Neural crest cell (in vitro differentiated cells): ENCODE measurements at places on chromosomes 2 and 18. TPM values are rescaled to one million over a fixed set of nuclear protein-coding genes. Genes with fewer than 3 reads are reported as not detected.
A peak's percentile ranks its signal among the peaks of the same experiment; 100 is the strongest.

Gene TTC27
- total RNA-seq: 16.5 TPM in 2 replicates

Gene TRAK2
- 13.4 and 14.2 TPM in 2 replicates for total RNA-seq

Gene REG3G
- total RNA-seq: not detected in 2 replicates

Gene NXPH2
- 3.6 and 4.1 TPM in 2 replicates for total RNA-seq

Gene WDR54
- 56.9 and 57.8 TPM in 2 replicates for total RNA-seq

Gene DYTN
- not detected in 2 replicates for total RNA-seq

Gene GBX2
- total RNA-seq: 21.3 and 21.9 TPM in 2 replicates

Gene ENOSF1
- 78.6 and 83.3 TPM in 2 replicates for total RNA-seq

Gene COL3A1
- 13.2 and 14.9 TPM in 2 replicates for total RNA-seq

Gene NEU2
- total RNA-seq: not detected in 2 replicates

Gene FRZB
- total RNA-seq: 32.9 and 33.4 TPM in 2 replicates

- H3K4me1 ChIP-seq: peaks cover 9% of the 10 kb centered on the region
- H3K36me3 ChIP-seq: no peaks in the 10 kb centered on the region
- peak overlapping the region; percentile 29 for H3K27ac ChIP-seq
- no peak for DNase-seq
Observed at GRCh38 chr2:151289972-151290866, 751 bp upstream of the NMI start.

DNA sequence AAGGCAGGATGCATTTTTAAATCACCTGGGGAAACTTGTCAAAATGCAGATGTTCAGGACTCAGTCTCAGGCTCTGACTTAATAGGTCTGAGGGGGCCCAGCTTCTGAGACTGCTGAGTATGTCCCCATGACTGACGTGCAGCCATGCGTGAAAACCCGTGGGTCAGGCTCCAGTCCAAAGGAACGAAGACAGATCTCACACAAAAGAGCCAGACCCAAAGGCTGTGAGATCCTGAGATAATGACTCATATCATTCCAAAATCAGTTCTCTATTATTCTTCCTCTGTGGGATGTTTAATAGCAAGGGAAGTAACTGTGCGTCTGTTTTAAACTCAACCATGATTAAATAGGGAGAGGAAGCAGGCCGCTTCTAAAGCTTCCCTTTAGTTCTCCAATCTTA, 107.4 kb upstream of the ACAA2 start:
- H3K36me3 ChIP-seq: no peaks in the 10 kb centered on the region
- H3K27ac ChIP-seq: no peak overlapping the region
- H3K4me1 ChIP-seq: peaks cover 18% of the 10 kb centered on the region

- H3K27ac ChIP-seq: peak overlapping the region; percentile 69
- no peaks in the 10 kb centered on the region for H3K27me3 ChIP-seq
- no peak overlapping the region for H3K4me3 ChIP-seq
- peaks cover 25% of the 10 kb centered on the region for H3K36me3 ChIP-seq
- no peak for DNase-seq
- H3K4me1 ChIP-seq: peaks cover 34% of the 10 kb centered on the region
Observed at GRCh38 chr2:11288431-11288830, 56.0 kb downstream of the ROCK2 start.

DNA sequence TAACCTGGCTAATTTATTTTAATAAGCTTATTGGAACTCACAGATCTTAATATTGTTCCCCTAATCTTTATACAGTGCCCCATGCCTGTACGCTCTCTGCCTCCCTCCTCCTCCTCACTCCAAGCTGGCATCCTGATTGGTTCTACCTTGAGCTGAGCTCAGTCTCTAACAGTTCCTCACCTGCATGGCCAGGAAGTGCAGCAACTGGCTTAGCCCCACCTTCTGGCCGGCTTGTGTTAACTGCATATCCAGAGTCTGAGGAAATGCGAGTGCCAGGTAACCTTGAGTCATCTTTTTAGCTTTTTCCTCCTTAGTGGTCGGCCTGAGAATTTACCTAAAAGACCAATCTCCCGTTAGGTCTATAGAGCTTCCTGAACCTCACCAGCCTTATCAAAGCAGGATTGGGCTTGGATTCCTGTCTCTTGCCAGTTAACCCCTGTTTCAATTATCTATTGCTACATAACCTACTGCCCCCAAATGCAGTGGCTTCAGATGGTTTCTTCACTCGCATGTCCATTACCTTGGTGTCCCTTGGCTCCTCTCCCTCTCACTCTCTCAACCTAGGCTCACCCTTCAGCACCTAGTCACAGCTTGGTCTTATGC, 89.5 kb upstream of the STK39 start:
- no peak overlapping the region for H3K4me3 ChIP-seq
- H3K4me1 ChIP-seq: peaks cover 17% of the 10 kb centered on the region
- no peaks in the 10 kb centered on the region for H3K36me3 ChIP-seq
- no peak overlapping the region for H3K27ac ChIP-seq
- H3K27me3 ChIP-seq: no peaks in the 10 kb centered on the region

GRCh38 chr2:46547223-46548102, 68.1 kb downstream of the TMEM247 start:
- no peak overlapping the region for H3K27ac ChIP-seq
- H3K4me3 ChIP-seq: peak overlapping the region; percentile 36

- H3K36me3 ChIP-seq: peaks cover 2% of the 10 kb centered on the region
- peak overlapping the region; percentile 95 for H3K4me3 ChIP-seq
Observed at GRCh38 chr2:168246483-168247340, 683 bp downstream of the STK39 start.

- no peak for DNase-seq
- H3K4me3 ChIP-seq: no peak overlapping the region
- H3K4me1 ChIP-seq: no peaks in the 10 kb centered on the region
- peaks cover 2% of the 10 kb centered on the region for H3K36me3 ChIP-seq
Observed at GRCh38 chr18:79690586-79691482, 11.2 kb downstream of the CTDP1 start.

- H3K4me1 ChIP-seq: peaks cover 22% of the 10 kb centered on the region
- no peak for DNase-seq
- H3K36me3 ChIP-seq: no peaks in the 10 kb centered on the region
Observed at GRCh38 chr18:62838475-62839098, 123.2 kb downstream of the PHLPP1 start.

- no peak for DNase-seq
- H3K36me3 ChIP-seq: no peaks in the 10 kb centered on the region
- peaks cover 52% of the 10 kb centered on the region for H3K4me1 ChIP-seq
- peak overlapping the region; percentile 86 for H3K27ac ChIP-seq
- H3K27me3 ChIP-seq: no peaks in the 10 kb centered on the region
Observed at GRCh38 chr2:164009756-164010337, 274.0 kb upstream of the FIGN start.

DNA sequence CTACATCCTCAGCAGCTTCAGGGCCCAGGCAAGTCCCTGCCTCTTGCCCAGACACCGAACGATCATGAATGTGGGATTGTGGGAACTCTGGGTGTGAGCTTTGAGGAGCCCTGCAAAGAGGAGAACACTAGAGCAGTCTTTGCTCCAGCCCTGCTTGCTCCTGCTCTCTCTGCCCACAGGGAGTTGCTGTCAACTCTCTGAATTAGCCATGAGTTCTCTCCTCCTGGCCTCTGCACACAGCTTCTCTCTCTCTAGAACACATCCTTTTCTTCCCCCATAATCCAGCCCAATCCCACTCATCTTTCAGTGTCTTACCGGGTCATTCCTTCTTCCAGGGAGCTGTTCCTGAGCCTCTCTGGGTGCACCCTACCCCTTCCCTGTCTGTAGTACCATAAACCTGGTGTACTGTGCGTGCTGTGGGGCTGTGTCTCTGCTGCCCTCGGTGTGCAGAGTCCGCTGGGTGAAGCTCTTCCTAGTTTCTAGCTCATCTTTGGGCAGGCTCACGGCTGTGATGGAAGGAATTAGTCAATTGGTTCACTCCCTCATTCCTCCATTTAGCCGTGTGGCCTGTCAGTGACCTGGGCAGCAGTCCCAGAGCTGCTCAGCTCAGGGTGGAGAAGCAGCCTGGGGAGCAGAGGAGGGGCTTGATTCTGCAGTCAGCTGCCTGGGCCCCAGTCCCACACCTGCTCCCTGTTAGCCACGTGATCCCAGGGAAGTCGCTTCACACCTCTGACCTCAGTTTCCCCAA, 132.9 kb upstream of the HDAC4 start:
- H3K4me1 ChIP-seq: peaks cover 37% of the 10 kb centered on the region
- H3K4me3 ChIP-seq: no peak overlapping the region
- DNase-seq: no peak
- peaks cover 2% of the 10 kb centered on the region for H3K27me3 ChIP-seq
- H3K36me3 ChIP-seq: no peaks in the 10 kb centered on the region

- peaks cover 18% of the 10 kb centered on the region for H3K4me1 ChIP-seq
- no peaks in the 10 kb centered on the region for H3K27me3 ChIP-seq
- peak overlapping the region; percentile 40 for H3K27ac ChIP-seq
- H3K4me3 ChIP-seq: no peak overlapping the region
Observed at GRCh38 chr2:28649481-28650265, 102.0 kb upstream of the PPP1CB start.

- no peak for DNase-seq
- peak overlapping the region; percentile 52 for H3K27ac ChIP-seq
- H3K4me3 ChIP-seq: peak overlapping the region; percentile 89
- H3K27me3 ChIP-seq: no peaks in the 10 kb centered on the region
- peaks cover 40% of the 10 kb centered on the region for H3K4me1 ChIP-seq
- H3K36me3 ChIP-seq: no peaks in the 10 kb centered on the region
Observed at GRCh38 chr2:186590350-186590758, 498 bp downstream of the ITGAV start.

DNA sequence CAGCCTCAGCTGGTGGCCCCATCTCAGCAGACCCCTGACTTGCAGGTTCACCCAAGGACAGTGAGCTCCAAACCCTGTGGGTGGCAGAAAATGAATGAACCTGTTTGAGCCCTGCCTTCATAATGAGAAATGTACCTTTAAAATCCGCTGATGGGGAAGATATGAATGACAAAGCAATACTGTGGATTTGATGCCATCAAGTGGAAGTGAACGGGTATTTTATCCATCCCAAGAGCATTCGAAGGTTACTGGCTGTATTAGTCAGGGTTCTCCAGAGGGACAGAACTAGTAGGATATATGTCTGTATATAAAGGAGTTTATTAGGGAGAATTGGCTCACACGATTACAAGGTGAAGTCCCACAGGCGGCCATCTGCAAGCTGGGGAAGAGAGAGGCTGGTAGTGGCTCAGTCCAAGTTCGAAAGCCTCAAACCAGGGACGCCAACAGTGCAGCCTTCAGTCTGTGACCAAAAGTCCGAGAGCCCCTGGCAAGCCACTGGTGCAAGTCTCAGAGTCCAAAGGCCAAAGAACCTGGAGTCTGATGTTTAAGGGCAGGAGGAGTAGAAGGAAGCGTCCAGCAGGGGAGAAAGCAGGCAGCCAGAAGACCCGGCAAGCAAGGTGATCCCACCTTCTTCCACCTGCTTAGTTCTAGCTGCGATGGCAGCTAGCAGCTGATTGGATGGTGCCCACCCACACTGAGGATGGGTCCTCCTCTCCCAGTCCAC, 32.1 kb downstream of the TOGARAM2 start:
- no peak overlapping the region for H3K4me3 ChIP-seq
- DNase-seq: no peak
- H3K4me1 ChIP-seq: peaks cover 25% of the 10 kb centered on the region
- H3K36me3 ChIP-seq: no peaks in the 10 kb centered on the region
- no peak overlapping the region for H3K27ac ChIP-seq

GRCh38 chr2:35391736-35392442, 963.7 kb upstream of the CRIM1 start:
- H3K4me3 ChIP-seq: no peak overlapping the region
- no peaks in the 10 kb centered on the region for H3K36me3 ChIP-seq

GRCh38 chr2:232328032-232328422, 50.5 kb upstream of the ALPP start:
- peaks cover 5% of the 10 kb centered on the region for H3K4me1 ChIP-seq
- no peak for DNase-seq
- H3K36me3 ChIP-seq: no peaks in the 10 kb centered on the region
- H3K27ac ChIP-seq: no peak overlapping the region

GRCh38 chr2:216370961-216371712, 1.1 kb downstream of the MARCHF4 start:
- H3K36me3 ChIP-seq: no peaks in the 10 kb centered on the region
- H3K4me3 ChIP-seq: peak overlapping the region; percentile 59
- peaks cover 91% of the 10 kb centered on the region for H3K27me3 ChIP-seq
- H3K27ac ChIP-seq: no peak overlapping the region
- DNase-seq: peak; percentile 12

- H3K36me3 ChIP-seq: peaks cover 7% of the 10 kb centered on the region
- H3K27ac ChIP-seq: no peak overlapping the region
- H3K4me3 ChIP-seq: no peak overlapping the region
- no peak for DNase-seq
Observed at GRCh38 chr2:241378816-241379215, 22.7 kb downstream of the FARP2 start.

DNA sequence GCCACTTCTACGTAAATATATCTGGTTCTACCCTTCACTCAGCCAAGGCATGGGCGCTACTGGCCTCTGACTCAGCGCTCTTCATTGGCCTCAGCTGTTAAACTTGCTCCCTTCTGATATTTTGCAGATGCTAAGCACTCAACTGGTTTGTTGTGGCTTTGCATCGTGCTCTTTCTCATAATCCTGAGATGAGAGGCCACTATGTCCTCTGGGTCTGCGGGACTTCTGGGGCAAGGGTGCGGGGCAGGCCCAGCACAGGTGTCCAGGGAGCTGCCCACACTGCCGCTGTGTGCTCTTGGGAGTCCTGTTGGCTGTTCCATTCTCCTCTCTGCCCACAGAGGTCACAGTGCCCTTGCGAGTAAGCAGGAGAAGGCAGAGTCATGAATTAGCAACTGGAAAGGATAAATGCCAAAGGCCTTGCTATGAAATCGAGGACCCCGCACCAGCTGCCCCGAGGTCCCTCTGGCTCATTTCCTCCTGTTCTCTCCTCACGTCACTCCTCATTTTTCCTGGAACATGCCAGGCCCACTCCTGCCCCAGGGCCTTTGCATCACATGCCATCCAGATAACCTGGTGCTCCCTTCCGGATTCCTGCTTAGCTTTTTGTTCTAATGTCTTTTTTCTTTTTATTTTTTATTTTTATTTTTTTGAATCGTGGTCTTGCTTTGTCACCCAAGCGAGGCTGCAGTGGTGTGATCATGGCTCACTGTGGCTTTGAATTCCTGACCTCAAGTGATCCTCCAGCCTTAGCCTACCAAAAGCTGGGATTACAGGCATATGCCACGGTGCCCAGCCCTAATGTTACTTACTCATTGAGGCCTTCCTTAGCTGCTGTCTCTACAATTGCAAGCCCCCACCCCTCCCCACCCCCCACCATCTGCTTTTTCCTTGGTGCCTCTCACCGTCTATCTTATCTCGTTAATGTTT, 34.9 kb upstream of the MAT2A start:
- no peak overlapping the region for H3K4me3 ChIP-seq
- H3K4me1 ChIP-seq: no peaks in the 10 kb centered on the region
- no peaks in the 10 kb centered on the region for H3K27me3 ChIP-seq

DNA sequence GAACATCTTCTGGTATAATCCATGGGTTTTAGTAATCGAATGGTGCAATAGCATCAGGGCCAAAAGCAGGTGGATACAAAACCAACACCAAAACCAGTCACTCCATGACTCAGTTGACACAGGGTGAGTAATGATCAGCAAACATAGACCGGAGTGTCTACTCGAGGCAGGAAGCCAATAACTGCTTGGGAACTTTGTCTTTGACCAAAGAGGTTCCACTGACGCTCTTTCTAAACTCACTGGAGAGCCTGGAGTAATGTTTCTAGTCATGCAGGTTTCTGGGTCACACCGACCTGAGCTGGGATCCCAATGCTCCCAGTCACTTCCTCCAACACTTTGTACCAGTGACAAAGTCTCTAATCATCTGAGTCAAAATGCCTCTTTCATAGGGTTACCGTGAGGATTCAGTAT, 30.9 kb downstream of the MREG start:
- H3K27ac ChIP-seq: no peak overlapping the region
- peaks cover 35% of the 10 kb centered on the region for H3K36me3 ChIP-seq
- H3K4me1 ChIP-seq: no peaks in the 10 kb centered on the region
- no peak for DNase-seq
